ENCODE measurements at places on chromosomes 1 and 21.

- H3K4me1 ChIP-seq: no peaks in the 10 kb centered on the region
- H3K4me3 ChIP-seq: no peak overlapping the region
- no peak overlapping the region for H3K27ac ChIP-seq
- no peaks in the 10 kb centered on the region for H3K27me3 ChIP-seq
Observed at GRCh38 chr1:98426092-98426491, 235.4 kb upstream of the SNX7 start.

DNA sequence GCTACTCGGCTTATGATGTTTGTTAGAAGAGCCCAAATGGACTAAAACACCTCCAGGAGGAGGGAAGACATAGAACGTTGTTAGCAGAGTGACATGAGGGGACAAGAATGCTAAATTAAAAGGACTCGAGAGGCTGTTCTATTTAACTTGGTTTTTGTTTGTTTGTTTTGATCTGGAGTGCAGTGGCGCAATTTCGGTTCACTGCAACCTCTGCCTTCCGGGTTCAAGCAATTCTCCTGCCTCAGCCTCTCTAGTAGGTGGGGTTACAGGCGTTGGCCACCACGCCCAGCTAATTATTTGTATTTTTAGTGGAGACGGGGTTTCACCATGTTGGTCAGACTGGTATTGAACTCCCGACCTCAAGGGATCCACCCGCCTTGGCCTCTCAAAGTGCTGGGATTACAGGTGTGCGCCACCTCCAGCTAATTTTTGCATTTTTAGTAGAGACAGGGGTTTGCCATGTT lies 5.1 kb upstream of the HNRNPU start:
- no peak overlapping the region for H3K4me3 ChIP-seq
- no peak overlapping the region for H3K27ac ChIP-seq
- no peaks in the 10 kb centered on the region for H3K27me3 ChIP-seq

DNA sequence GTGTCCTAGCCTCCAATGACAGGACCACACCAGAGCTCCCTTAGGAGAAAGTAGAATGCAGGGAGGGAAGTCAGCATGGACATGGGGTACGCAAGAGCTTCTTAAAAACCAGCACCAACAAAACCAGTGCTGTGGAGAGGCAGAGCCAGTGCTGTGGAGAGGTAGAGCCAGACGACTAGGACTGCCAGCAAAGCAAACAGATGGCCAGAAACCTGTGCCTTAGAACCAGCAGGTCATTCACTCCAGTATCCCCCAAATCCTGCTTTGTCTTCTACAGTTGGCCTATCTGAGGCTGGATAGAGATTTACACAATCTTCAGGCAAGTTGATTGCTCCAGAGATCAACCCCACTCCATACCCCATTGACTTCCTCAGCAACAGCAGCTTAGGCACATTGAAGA lies 459.9 kb upstream of the CAMK1G start:
- no peaks in the 10 kb centered on the region for H3K4me1 ChIP-seq
- H3K27me3 ChIP-seq: no peaks in the 10 kb centered on the region
- no peak overlapping the region for H3K27ac ChIP-seq
- H3K36me3 ChIP-seq: no peaks in the 10 kb centered on the region
- no peak overlapping the region for H3K4me3 ChIP-seq

DNA sequence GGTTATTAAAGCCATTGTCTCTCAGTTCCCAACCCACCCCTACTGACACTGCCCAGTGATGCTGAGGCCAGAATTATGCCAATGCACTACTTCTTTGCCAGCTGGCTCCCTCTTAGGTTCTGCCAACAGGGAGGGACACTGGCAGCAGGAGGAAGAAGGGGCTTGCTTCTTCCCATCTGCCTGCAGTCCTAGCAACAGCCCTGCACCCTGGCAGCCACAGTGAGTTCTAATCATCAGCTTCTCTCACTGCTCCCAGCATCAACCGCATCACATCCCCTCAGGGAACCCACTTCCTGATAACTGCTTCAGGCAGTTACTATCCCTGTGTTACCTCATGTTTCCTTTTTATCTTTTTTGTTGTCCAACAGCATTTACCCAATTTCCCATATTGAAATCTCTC lies 86.2 kb downstream of the UBR4 start:
- peaks cover 100% of the 10 kb centered on the region for H3K36me3 ChIP-seq
- no peak overlapping the region for H3K27ac ChIP-seq
- no peak for DNase-seq
- H3K27me3 ChIP-seq: no peaks in the 10 kb centered on the region
- H3K4me3 ChIP-seq: no peak overlapping the region

GRCh38 chr1:162908780-162909179 lies 47.8 kb upstream of the CCDC190 start:
- no peak overlapping the region for H3K27ac ChIP-seq
- H3K36me3 ChIP-seq: no peaks in the 10 kb centered on the region
- no peak for DNase-seq
- no peak overlapping the region for H3K4me3 ChIP-seq

Measured in suprapubic skin (tissue), 4 donors.